ENCODE measurements at places on chromosomes 13 and 19.
A peak's percentile ranks its signal among the peaks of the same experiment; 100 is the strongest.

DNA sequence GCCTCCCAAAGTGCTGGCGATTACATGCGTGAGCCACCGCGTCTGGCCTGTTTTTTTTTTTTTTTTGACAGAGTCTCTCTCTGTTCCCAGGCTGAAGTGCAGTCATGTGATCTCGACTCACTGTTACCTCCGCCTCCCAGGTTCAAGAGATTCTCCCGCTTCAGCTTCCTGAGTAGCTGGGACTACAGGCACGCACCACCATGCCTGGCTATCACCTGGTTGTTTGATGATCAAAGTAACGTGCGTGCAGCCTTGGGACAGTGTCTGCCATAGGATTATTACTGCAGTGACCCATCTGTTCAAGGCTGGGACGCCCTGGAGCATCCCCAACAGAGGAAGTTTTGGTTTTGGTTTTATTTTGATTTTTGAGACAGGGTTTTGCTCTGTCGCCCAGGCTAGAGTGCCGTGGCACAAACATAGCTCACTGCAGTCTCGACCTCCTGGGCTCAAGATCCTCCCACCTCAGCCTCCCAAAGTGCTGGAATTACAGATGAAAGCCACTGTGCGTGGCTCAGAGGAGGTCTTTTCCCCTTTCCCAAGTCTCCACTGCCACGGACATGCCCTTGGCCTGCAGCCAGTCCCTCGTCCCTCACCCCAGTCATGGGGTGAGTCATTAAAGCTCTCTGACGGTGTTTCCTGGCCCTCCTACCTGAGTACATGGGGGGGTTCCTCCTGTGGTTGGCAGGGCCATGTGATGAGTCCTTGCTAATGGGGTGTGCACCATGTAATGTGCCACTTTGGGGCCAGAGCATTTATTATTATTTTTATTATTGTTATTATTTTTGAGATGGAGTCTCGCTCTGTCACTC lies 65.6 kb downstream of the IER2 start:
- peak; percentile 16 for DNase-seq

DNA sequence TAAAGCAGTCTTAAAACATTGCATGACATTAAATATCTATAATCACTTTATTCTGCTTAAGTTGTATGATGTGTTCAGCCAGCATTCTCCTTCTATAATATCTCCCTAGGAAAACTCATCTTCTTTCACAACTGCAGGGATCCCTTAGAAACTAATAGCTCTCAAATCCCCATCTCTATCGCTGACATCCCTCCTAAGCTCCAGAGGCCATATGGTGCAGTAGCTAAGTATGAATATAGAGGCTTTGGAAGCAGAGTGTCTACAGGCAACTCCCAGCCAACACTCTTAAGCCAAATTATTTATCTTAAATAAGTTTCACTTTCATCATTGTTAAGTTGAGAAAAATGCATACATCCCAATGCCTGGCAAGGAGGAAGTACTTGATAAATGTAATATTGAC lies 349.5 kb upstream of the MIR17HG start:
- no peak for DNase-seq

GRCh38 chr13:41411060-41411459 lies 46.3 kb upstream of the RGCC start:
- DNase-seq = no peak

DNA sequence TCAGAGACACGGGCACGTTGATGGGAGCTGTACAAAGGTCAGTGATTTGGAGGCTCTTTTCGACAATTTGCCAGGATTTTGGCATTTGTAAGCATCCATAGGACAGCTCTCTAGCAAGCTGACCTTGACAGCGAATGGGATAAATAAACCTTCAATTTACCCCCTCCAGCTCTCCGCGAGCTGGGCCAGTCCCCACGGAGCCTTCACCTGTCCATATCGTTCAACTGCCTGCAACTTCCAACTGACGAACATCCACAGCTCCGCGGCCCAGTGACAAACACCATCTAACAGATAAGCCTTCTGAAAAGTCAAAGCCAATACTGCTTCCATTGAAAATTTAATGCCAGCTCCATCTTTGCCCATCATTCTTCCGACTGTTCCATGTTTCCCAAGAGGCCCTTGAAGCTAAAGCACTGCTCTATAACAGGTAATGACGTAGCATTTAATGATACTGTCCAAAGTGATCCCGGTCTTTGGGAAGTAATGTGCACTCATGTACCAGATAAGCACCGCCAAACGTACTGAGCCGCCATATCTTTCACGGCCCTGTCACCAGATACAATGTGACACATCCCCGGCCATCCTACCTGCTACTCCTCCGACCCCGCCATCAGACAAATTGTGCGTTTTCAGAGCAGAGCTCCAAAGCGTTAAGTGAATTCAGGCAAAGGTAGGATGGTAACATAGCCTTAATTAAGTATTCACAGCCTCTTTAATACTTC lies 365.3 kb upstream of the ZNF507 start:
- DNase-seq = no peak

GRCh38 chr19:49441960-49442350 lies 628 bp upstream of the SLC17A7 start:
- no peak for DNase-seq

DNA sequence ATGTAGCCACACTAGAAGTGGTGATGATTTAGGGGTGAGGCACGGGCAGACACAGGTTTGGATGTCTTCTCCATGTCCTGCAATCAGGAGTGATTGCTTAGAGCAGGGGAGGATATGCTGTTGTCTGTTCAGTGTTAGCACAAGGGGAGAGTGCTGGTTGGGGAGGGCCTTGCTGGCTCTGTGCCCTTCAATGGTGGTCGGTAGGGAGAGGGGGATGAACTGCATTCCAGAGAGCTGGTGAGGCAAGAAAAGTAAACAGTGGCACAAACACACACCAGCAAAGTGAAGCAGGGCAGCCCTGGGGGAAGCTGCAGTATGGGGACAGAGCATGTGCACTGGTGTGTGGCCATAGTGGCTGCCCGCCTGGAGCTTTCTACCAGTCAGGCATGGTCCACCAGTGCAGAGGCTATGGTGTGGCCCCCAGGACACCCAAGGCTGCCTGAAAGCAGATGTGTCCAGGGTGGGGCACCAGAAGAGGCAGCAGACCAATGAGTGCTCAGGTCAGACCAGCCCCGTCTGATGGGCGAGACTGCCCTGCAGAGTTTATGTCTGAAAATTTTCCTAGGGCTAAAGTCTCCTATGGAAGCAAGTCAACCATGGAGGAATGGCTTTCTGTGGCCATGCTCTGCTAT lies 1676.9 kb downstream of the PCDH9 start:
- DNase-seq = no peak

DNA sequence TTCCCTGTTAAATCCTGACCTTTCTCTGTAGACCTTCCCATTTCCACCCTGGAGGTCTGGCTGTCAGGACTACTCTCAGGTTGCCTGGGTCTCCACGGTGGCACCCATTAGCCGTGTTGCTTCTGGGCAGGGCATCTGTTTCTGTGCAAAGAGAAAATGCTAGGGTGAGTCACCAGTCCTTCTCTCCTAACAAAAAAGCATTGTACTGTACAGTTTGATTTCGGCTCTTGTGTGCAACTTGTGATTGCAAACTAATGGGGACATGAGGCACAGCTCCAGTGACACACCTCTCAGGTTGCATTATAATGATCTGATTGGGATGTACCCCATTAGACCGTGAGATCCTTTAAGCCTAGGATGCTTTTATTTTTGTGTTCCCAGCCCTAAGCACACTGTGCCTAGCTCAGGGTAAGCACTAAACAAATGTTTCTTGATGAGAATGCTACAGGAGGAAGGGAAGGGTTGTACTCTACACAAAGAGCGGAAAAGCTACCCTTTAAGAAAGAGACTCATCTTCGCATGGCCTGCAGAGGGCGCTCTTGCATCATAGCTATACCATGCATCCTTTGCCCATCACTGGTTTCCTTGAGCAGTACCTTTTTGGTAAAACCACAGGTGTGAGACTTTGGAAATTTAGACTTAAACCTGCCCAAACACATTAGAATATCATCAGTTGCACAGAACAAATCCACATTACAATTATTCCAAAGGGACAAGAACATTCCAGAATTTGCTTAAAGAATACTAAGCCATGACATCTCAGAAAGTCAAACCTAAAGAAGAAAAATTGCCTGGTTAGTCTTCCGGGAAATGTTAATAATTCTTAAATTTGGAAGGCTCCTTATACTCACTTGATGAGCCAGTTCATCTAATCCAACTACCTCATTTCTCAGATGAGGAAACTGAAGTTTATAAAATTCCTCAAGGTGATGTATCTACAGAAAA lies 20.3 kb upstream of the TRIM13 start:
- DNase-seq = peak; percentile 67

DNA sequence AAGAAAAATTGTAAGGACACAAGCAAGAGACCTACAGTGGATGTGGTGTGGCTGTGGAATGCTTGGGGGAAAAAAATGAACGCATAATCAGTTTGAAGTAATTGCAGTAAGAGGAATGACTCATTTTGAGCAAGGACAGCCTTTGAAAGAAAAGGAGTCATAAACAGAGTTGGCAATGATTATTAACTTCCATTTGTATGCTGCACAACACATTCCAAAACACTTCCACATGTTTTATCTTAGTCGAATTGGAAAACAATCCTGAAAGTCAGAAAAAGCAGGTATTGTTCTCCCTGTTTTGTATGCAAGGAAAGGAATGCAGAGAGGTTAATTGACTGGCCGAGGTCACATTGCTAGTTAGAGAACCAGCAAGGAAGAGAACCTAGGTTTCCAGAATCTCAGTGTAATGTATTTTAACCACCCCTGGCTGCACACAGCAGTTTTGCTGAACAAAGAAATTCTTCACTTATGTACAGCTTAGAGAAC lies 630.0 kb upstream of the MIR17HG start:
- peak; percentile 43 for DNase-seq

DNA sequence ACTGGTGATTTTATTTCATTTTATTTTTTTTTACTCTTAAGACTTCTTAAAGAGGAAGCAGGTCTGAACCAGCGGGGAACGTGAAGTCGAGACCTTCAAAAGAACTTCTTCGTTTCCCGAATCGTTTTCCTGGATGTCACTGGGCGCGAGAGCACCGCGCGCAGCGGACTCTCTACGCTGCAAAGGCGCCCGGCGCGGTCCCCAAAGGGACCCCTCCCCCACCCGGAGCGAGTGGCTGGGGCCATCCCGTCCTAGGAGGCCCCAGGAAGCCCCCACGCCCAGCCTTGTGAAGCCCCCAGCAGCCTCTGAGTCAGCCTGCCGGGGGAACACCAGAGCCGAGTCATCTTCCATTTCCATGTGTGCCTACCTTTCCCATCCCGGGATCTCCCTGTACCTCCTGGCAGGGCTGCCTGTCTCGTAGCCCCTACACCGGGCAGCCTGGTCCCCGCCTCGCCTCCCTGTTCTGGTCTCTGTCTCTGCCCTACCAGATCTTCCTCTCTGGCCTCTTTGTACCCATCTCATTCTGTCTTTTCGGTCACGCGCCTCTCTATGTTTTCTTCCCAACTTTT lies 608 bp downstream of the CD70 start:
- DNase-seq = no peak

DNA sequence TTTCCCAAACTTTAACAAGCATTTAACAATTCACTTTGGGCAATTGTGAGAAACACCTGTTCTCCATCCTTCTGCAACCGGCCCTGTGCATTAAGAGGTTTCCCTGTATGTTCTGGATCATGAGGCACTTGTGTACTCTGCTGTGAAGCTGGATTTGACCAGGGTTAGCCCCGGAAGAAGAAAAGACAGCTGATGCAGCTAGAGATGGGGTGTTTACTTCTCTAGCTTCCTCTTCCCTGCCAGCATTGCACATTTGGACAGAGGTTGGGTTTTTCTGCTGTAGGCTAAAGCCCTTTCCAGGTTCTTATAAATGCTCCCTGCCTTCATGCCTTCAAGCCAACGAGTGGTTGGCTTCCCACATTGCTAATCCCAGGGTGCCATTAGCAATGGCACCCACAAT lies 20.9 kb downstream of the MBD3L2B start:
- DNase-seq = no peak

- DNase-seq = no peak
These were observed 40.4 kb upstream of the GRTP1 start for GRCh38 chr13:113404366-113404722.

DNA sequence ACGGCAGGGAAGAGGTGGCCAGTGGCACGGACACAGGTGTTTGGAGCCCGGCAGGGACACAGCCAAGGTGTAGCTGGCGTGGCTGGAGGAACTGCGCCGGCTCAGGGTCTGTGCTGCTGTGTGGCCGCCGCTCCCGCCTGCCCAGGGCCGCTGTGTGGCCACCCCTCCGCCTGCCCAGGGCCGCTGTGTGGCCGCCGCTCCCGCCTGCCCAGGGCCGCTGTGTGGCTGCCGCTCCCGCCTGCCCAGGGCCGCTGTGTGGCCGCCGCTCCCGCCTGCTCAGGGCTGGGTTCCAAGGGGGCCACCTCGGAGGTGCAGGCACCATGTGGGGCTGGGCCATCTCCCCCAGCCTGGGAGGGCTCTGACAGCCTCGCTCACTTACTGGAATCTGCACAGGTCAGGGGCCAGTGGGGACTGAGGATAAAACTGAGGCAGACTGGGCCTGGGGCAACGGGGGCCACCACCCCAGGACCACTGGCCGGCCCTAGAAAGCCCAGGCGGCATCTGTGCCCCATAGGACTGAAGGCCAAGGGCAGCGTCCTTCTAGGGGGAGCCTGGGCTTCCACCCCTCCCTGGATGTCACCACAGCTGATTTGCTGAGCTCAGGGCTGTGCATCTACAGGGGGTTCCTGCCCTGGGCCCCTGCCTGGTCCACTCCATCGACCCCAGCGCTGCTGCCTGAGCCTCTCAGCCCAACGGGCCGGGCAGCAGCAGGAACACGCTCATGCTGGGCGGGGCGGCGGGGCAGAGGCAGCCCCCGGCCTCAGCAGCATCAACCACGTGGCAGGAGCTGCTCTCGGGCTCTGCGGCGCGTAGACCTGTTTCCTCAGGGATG lies 21.5 kb downstream of the C13orf46 start:
- DNase-seq = no peak

GRCh38 chr13:26855071-26855470 lies 94.5 kb upstream of the GPR12 start:
- DNase-seq = no peak

DNA sequence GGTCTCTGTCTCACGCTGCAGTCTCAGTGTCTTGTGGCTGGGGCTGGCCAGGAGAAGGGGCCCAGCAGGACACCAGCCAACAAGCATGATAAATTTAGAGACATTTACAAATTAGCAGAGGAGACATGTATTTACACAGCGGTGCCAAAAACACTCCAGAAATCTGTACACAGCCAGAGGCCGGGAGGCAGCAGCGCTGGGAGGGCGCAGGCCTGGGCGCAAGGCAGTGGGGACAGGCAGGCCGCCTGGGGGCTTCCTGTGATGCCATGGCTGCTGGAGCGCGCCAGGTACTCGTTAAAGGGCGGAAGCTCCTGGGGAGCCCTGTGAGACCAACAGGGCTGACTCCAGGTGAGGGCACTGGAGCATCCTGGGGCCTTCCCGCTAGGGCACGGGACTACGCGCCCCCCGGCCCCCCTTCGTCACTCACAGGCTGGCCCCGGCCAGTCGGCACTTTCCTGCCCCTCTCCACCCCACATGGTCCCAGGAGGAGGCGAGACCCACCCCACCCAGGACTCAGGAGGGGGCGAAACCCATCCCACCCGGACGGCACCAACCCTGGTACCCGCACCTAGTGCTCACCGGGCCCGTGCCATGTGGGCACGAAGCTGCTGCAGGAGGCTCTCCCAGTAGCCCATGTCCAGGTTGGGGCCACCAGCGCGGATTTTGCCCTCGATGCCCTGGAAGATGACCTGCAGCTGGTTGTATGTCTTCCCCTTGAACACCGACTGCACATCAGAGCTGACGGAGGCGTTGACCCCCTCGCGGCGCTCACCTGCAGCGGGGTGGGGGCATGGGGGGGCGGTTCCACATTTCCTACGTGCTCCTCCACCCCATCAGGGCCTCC lies 7.4 kb upstream of the TBXA2R start:
- DNase-seq = no peak
